Stimulated activated CD8-positive, alpha-beta memory T cell treated with anti-CD3 and anti-CD28 coated beads, Interleukin-4, amount 100 ng/mL, for 4 hours (primary cell): ENCODE measurements at places on chromosomes 5 and 9.

DNA sequence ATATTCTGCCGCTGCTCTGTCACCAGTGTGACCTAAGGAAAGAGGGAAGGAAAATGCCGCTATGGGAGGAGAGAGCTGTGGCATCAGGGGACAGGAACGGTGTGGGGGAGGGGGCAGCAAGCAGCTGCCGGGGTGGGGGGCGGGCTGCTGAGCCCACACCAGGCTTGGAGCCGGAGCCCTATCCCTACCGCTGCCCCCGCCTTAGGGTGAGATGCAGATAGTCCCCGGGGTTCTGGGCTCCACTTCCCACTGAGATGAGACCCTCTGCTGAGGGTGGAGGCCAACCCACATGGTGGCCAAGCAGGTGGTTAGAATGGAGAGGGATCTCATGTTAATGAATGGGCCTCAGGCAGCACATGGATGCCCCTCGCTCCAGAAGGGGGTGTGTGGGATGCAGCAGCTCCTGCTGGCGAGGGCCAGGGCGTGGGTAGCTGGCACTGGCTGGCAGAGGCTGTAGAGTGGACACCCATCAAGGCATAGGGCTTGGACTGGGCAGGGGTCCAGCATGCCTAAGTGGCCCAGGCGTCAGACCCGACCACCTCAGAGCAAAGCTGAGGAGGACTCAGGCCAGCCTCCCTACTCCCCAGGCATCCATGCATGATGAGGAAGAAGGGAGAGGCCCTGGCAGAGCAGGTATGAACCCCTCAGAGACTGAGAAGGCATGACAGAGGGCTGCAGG lies 131.5 kb downstream of the ZNF354C start:
- no peak for DNase-seq

- no peak for DNase-seq
These were observed 702.1 kb downstream of the SEMA5A start for GRCh38 chr5:8843771-8844170.

GRCh38 chr5:180830253-180831138 lies 27.9 kb upstream of the MGAT1 start:
- DNase-seq = peak; percentile 47

DNA sequence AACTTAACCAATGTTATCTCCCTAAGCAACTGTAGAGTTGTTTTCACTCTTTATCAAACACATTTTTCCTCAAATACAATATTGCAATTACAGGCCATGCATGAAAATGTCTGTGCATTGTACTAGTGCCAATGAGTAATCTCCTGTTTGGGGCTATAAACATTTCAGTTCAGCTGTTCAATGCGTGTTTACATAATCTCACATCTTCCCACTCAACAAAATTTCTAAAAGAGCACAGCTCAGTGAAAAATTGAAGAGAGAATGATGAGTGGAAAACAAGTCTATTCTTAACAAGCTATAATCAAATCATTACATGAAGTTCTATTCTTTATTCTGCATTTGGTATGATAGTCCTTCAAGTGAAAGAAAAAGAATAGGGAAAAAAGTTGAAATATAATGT lies 780.5 kb upstream of the CDH9 start:
- DNase-seq = no peak

DNA sequence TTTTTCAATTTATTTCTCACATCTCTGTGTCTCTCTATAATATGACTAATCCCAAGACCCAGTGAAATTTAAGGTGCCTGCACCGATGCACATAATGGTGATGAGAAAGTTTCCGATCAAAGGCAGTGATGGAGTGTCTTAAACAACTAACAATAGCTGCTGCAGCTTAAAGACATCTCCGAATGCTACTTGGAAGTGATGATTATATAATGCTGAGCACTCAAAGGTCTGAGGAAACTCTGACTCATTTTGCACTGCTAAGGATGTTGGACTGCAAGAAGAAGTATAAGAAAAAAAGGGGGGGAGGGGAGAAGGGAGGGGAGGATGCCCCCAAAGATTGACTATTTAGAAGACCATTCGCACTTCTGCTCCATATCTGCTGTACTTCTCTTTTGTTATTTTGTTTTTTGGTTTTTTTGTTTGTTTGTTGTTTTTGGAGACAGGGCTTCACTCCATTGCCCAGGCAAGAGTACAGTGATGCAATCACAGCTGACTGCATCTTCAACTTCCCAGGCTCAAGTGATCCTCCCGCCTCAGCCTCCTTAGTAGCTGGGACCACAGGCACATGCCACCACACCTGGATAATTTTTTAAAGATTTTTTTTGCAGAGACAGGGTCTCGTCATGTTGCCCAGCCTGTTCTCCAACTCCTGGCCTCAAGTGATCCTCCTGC lies 192.2 kb downstream of the HSD17B3 start:
- no peak for DNase-seq

GRCh38 chr9:36865731-36866635 lies 168.1 kb downstream of the PAX5 start:
- DNase-seq = no peak

DNA sequence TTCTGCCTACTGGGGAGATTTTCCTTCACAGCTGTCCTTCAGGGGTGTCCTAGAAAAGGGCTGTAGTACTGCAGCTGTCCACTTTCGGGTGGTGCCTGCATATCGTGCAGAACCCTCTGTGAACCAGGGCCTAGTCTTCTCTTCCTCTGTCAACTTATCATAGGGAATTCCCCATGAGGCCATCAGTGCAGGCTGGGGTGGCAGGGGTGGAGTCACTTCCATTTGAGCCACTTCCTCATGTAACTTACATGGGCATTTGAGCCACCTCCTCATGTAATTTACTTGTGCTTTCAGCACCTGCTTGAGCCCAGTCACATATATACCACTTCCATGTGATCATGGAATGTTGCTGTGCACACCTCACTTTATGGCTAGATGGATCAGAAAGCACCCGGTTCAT lies 742.0 kb upstream of the RGMB start:
- DNase-seq = no peak

GRCh38 chr5:95081500-95081960 lies 203.4 kb downstream of the MCTP1 start:
- DNase-seq = no peak

DNA sequence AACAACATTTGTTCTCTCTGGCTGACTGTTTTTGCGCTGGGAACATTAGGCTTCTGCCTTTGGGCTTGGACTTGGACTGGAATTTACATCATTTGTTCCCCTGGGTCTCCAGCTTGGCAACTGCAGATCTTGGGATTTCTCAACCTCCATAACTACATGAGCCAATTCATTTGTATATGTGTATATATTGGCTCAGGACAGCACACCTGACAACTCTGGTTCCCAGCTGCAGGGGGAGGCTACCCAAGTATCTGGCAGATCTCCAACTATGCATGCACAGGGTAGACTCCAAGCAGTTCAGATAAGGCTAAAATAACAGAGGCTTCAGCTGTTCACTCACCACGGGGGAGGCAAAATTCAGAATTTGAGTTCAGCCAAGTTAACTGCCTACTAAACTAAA lies 31.6 kb upstream of the F2RL1 start:
- DNase-seq = no peak

DNA sequence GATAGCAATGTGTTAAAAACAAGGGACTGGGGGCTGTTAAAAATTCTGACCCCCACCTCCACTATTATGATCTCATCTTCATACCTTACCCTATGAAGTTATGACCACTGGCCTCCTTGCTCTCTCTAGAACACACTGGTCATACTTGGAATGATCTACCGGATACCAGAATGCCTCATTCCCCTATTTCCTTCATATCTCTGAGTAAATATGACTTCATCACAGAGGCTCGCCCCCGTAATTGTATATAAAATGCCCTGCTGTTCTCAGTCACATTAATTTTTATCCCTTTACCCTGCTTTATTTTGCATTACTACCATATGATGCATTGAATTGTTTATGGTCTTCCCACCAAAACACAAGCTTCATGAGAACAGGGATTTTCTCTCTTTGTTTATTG lies 29.2 kb downstream of the IZUMO3 start:
- DNase-seq = no peak

DNA sequence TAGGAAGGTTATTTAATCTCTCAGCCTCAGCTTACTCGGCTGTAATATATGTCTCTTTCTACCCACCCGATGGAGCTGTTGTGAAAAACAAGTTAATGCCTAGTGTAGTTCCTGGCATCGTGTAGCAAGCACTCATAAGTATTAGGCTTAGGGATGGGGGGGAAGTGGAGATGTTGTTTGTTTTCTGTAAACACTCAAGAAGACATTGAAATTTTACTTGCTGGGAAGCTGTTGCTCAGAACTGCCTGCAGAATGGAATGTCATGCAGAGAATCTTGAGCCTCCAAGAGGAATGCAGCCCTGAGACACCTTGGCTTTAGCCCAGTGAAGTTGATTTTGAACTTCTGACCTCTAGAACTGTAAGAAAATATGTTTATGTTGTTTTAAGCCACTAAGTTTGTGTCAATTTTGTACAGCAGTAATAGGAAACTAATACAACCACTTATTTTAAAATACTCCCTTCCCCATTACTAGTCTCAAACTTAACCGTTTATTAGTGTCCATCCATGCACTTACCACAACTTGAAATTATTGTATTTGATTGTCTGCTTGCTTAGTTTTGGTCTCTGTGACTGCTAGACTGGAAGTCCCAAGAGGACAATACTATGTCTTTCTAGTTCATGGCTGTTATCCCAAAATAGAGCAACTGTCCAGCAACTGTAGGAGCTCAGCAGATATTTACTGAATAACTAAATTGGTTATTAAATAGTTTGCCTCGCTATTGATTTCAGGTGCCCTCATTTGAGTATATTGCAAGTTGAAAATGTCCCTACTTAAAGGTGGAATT lies 53.8 kb downstream of the MFAP3 start:
- DNase-seq = no peak

- no peak for DNase-seq
These were observed 9.0 kb downstream of the CKMT2 start for GRCh38 chr5:81241961-81242648.

DNA sequence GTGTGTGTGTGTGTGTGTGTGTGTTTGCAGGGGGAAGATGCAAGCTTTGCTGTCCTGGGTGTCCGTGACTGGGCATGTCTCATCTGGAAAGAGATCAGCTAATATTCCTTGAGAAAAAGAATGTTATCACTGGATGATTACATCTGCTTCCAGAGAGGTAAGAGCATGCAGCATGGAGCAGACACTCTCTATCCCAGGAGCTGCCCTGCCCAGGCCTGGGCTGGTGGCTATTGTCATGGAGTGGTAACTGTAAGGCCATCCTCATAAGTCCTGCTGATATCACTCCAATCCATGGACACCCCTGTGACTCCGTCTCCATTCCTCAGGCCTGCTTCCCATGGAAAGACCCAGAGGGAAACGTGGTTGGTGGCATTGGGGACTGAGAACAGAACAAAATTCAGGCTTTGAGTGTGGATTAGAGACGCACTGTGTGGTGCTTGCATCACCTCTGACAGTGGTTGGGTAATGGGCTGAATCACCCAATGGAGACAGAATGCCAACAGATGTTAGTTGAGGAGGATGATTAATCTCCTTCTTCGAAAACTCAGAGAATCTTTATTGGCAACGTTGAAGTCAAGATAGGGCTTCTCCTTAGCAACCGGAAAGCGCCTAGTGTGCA lies 52.0 kb upstream of the KCNIP1 start:
- DNase-seq = no peak

DNA sequence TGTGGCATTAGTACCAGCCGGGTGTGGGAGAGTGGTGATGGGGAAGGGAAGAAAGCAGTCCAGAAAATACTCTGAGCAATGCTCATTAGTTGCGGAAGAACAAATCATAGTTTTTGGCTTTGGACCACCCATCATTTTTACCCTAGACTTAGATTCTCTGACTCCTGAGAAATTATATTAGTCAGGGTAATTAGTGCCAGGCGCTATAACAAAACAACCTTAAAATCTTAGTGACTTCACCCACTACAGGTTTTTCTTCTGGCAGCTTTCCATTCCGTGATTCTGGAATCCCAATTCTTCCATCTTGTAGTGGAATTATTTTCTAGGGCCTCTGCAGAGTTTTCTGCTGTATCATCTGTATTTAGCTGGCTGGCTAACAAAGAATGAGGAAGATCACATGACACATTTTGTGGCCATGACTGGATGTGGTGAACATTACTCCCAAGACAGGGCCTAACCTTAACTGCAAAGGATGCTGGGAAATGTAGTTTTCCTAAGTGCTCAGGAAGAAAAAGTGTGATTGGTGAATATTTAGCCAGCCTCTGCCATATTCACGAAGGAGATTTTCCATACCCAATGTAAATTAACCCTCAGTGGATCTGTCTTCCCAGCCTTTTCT lies 373.0 kb upstream of the MEF2C start:
- no peak for DNase-seq

DNA sequence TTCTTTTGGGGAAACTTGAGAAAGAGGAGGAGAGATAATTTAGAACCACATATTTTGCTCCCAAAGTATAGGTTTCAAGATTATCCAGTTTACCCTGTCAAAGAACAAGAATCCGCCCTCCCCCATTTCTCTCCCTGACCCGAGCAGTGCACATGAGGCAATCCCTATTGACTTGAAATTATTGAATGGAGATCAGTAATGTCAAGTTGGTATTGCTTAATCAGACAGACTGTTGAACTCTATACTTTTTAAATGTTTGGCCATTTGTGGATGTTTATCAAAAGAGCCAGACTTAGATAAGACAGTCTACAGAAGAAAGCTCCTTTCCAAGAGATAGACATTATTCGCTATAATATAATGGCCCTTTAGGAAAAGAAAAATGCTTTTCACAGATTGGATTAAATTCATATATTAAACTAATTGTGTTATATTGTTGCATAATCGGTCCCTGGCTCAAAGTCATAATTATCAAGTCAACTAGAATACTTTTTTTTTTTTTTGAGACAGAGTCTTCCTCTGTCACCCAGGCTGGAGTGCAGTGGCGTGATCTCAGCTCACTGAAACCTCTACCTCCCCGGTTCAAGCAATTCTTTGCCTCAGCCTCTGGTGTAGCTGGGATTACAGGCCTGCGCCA lies 5.3 kb downstream of the SLC25A25 start:
- no peak for DNase-seq

DNA sequence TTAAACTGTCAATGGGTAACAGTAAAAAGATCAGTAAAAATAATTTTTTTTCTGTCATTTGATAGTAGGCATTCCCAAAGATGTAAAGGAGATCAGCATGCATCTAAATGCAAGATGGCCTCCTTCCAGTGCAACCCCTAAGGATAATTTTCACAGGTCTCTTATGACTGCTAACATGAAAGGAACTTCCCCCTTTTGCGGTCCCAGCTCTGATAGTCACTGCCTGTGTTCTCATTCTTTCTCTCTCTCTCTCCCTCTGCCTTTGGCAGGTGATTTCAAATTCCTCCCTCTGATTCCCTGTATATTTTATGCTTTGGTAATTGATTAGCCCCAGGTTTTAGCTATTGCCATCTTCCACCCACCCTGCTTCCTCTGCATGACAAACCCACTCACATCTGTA lies 8.9 kb downstream of the SPINK14 start:
- DNase-seq = no peak

- DNase-seq = no peak
These were observed 21.9 kb upstream of the TERT start for GRCh38 chr5:1316588-1317340.
